ENCODE measurements at places on chromosomes 2 and 18.

DNA sequence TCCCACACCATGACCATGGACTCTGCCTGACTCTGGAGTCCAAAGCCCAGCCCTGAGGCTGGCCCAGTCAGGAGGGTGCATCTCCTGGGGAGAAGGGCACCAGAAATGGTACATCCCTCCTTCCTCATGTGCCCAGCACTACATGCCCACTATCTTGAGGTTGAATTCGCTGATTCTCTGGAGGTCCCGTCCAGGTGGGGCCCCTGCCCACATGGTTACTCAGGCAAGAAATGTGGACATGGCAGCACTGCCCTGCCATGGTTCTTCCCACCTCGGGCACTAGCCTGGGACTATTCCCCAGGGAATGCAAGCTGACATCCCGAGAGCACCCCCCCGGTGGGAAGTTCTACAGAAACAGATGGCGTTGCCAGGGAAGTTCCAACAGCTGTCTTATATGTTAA, 15.3 kb upstream of the HES6 start:
- DNase-seq: no peak

- DNase-seq: no peak
Measured at GRCh38 chr2:101264360-101264939, 11.8 kb downstream of the CNOT11 start.

DNA sequence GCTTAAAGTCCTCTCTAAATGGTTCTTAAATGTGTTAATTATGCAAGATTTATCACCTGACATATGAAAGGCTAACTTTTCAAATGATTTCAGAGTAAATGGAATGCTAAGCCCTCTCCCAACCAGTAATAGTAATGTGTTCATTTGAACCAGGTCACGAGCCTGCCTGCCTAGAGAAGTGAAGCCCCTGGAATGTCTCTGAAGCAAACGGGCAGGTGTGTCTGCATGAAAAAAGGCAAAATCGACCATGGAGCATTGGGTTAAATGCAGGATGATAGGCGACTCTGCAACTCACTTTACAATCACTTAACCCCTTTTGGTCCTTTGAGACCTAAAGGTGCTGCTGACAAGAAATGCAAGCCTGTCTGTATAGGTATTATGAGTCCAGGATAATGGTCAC, 798.4 kb upstream of the ACVR2A start:
- no peak for DNase-seq

DNA sequence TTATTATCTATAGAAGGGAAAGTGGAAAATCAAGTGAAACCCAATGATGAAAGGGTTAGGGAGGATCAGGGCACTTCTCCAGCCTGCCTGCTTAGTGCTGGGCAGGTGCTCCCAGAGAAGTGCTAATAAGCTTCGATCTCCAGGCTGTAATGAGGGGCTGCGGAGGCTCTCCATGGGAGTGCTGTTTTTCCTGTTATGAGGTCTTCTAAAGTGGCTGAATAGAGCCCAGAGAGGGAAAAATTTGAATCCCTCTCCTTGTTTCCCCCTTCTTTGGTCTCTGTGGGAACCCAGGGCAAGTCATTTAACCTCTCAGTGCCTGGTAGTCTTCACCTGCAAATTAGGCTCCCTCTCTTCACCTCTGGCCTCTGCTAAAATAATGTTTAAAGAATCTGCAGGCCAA, 351.7 kb upstream of the DCC start:
- no peak for DNase-seq

Measured in CD4-positive, alpha-beta T cell (primary cell).